Frontal cortex (tissue), 4 donors: ENCODE measurements at places on chromosomes 4 and X.

GRCh38 chr4:122873821-122874593, 47.4 kb downstream of the FGF2 start:
- no peak for DNase-seq

DNA sequence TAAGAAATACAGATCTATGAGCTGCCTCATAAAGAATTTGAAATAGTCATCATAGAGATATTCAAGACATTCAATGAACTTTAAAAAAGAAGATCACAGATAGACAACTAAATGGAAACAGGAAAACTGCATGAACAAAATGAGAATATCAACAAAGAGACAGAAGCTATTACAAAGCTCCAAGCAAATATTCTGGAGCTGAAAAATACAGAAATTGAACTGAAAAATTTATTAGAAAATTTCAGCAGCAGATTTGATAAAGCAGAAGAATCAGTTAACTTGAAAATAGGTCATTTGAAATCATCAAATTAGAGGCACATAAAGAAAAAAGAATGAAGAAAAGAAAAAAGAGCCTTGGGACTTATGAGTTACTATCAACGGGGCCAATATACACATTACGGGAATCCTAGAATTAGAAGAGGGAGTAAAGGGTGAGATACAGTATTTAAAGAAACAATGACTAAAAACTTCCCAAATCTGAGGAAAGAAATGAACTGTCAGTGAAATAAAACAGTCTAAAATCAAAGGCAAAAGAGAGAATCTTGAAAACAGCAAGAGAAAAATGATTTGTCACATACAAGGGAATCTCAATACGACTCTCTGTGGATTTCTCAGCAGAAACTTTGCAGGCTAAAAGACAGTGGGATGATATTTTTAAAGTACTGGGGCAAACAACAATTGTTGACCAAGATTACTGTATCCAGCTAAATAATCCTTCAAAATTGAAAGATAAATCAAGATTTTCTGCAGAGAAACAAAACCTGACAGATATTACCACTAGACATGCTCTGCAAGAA, 641.6 kb downstream of the ANKRD50 start:
- DNase-seq, result no peak

DNA sequence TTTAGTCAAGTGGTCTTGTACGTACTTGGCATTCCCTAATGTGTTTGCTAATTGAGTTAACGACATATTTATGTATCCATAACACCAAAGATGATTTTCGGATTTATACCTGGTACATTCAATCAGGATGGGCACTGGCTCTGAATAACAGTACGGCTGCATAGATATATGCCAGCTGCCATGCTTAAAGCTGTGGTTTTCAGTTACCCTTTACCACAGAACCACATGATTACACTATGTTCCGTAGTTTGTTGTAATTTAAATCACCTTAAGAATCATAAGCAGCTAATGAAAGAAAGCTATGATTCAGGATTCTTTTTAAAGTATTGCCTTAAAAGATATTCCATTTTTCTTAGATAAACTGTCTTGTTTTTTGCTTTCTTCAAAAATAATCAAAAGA, 53.6 kb downstream of the FIP1L1 start:
- no peak for DNase-seq

- no peak for DNase-seq
Measured at GRCh38 chr4:174713821-174714220, 115.2 kb downstream of the GLRA3 start.

GRCh38 chrX:39484159-39485068, 613.3 kb downstream of the BCOR start:
- DNase-seq, result no peak

- peak; percentile 54 for DNase-seq
Measured at GRCh38 chr4:113760795-113761619, 531 bp downstream of the CAMK2D start.

- DNase-seq, result peak; percentile 45
Measured at GRCh38 chrX:140091125-140091886, 126.0 kb upstream of the CXorf66 start.

DNA sequence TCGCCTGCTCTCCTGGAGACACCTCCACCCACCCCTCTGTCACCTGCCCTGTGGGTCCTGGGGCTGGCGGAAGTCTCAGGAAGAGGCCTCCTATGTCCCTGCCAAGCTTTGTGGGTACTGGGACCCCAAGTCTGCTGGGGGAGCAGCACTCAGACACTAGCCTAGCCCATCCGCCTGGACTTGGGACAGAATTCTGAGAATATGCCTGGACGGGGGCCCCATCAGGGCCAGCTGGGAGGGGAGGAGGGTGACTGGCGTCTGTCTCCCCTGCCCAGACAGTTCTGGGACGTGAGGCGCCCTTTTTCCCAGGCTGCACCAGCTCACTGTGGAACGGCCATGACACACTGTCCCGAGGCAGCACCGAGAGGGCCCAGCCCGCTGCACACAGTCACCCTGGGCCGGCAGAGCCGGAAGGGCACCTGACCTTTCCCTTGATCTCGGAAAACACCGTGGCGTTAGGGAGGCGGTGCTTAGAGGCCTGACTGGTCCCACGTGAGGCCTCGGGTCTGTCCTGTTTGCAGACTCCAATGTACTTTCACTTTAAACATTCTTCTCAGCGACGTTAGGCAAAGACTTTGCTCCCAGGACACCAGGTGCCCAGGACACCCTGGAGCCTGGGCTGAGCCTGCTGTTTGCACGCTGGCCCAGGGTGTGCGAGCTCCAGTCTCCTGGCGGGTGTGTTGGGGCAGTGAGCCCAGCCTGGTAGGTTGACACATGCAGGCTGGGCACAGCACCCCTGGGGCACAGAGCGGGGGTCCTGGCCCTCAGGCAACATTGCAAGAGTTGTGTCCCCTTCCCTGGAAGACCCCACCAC, 700 bp downstream of the SLC26A1 start:
- no peak for DNase-seq

GRCh38 chr4:138915756-138916155, 99.8 kb upstream of the NOCT start:
- no peak for DNase-seq

DNA sequence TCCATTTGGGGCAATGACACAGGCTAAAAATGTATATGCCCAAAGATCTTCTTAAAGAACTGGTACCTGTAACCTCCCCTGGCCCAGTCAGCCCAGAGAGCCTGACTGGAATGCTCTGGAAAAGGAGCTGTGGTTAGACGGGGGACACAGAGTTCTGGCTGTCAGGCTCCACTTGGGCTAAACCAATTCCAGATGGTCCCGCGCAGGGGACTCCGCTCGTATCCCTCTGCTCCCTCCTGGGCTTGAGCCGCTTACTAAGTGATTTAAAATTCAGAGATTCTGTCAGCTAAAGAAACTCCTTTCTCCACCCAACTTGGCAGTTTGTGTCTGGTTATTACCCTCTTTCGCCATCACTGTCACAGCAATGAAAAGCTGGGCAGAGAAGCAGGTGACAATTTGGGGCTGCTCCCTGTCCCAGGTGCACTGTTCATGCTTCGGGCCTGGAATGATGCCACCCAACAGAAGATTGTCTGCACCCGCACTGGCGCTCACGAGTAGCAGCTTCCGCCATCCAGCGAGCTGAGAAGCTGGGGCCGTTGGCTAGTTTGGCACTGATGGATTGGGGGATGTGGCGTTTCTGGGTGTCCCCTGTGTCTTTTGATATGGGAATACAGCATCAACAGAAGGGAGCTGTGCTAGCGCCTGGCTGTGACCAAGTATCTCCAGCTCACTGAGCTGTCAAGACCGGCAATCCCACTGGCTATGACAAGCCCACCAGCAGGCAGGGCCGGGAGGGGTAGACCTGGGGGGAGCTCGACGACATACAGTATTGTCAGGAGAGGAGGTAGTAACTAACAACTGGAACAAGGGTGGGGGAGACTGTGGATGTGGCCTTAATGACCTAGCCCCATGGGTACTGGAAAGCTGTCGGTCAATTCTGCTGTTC, 6.7 kb upstream of the IRAK1 start:
- no peak for DNase-seq

DNA sequence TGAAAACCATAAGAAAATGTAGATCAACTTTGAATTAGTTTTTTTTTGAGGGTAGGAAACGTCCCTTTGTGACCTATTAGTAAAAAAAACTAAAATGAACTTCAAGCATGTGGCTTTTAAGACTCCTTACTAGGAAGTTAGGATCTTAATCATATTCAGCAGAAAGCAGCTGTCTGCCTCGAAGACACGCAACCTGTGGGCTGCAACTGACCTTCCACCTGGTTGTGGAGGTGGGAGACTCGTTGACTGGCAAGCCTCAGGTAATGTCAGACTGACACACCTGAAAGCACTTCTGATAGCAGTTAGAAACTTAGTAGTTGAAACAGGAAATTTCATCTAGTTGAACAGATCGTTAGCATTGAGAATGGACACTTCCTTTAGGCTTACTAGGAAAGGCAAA, 37.4 kb downstream of the CCNG2 start:
- no peak for DNase-seq

GRCh38 chr4:24568425-24568824, 15.9 kb downstream of the DHX15 start:
- DNase-seq, result no peak

DNA sequence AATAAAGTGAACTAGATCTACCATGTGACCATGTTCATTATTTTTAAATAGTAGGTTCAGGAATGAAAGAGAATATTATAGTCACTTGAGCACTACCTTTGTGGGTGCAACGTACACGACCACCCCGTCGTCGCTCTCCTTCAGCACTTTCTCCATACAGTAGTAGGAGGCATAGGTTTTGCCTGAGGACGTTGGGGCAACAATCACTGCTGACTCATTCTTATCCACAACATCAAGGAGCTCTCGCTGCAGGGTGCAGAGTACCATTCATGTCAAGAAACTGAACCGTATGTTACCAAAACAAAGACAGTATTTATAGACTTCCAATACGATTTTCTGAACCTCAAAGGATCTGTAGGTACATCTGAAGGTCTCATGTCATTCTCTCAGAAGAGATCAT, 44.7 kb downstream of the DDX60 start:
- DNase-seq, result no peak

DNA sequence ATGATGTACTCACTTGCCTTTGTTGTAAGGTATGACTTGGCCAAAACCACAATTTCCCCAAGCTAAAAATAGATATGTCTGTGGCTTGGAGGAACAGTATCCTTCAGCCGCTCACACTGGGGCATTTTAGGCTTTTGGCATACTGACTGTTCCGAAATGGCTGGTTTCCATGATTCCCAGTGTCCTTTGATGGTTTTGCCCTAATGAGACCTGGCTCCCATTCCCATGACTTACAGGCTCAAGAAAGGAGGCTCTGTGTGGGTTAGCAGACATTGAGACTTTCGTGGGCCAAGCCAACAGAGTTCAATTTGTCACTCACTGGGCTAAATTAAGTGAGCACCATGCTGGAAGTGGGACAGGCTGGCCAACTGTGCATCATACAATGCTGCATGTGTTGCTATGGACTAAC, 150.6 kb downstream of the CEP135 start:
- peak; percentile 20 for DNase-seq

GRCh38 chr4:140735317-140735716, 20.9 kb downstream of the TBC1D9 start:
- no peak for DNase-seq

GRCh38 chrX:108285356-108285755, 152.9 kb downstream of the COL4A6 start:
- DNase-seq, result no peak

- no peak for DNase-seq
Measured at GRCh38 chrX:133444952-133445831, 29.9 kb upstream of the GPC4 start.

- DNase-seq, result no peak
Measured at GRCh38 chr4:13174926-13175325, 309.2 kb downstream of the RAB28 start.
